ENCODE measurements at places on chromosomes 3 and 15. TPM values are rescaled to one million over a fixed set of nuclear protein-coding genes. Genes with fewer than 3 reads are reported as not detected.

The FXR1 gene
- total RNA-seq = 140 TPM

The PIF1 gene
- total RNA-seq = 45.8 TPM

DNA sequence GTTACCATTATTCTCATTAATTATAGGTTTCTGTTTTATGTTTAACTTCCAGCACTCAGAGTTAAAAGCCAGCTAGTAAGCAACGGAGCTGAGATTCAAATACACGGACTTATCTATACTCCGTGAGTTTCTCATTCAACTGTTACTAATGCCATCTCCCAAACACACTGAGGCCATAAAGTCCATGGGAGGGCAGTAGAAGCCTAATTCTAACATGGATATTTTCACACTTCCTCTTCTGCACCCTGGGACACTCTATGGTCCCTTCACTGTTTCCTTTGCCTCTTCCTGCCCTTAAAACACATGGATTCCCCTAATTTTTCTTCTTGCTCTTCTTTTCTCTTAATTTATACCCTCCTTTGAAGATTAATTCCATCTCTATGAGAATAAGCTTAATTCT lies 245.0 kb downstream of the KLF13 start:
- H3K27ac ChIP-seq = no peak overlapping the region
- H3K27me3 ChIP-seq = peaks cover 9% of the 10 kb centered on the region

The CCDC33 gene
- not detected for total RNA-seq

GRCh38 chr3:93969997-93970396 lies 3.7 kb downstream of the PROS1 start:
- peaks cover 9% of the 10 kb centered on the region for H3K4me1 ChIP-seq
- DNase-seq = no peak
- peaks cover 15% of the 10 kb centered on the region for H3K27me3 ChIP-seq
- no peaks in the 10 kb centered on the region for H3K36me3 ChIP-seq

The HDC gene
- not detected for total RNA-seq

- no peak overlapping the region for H3K4me3 ChIP-seq
- peaks cover 10% of the 10 kb centered on the region for H3K4me1 ChIP-seq
- peaks cover 4% of the 10 kb centered on the region for H3K36me3 ChIP-seq
Measured at GRCh38 chr3:48024401-48024800, 8.2 kb upstream of the MAP4 start.

The ACP3 gene
- total RNA-seq = not detected

DNA sequence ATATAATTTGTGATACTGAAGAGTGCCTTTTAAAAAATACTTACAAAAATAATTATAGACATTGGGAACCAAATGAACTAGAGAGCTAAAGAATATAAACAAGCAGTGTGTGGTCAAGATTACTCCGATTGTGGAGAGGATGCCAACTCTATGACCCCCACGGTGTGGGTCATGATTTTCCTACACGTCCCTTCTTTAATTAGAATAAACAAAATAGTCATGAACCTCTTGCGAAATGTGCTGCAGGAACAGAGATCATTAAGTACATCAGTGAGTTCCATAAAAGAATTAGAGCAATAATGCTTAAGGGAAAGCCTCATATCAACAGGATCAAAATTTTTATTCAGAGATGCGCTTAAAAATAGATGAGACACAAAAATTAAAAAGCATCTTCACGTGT lies 476.6 kb upstream of the ROBO1 start:
- H3K4me3 ChIP-seq = no peak overlapping the region
- H3K36me3 ChIP-seq = no peaks in the 10 kb centered on the region
- no peak overlapping the region for H3K27ac ChIP-seq
- no peaks in the 10 kb centered on the region for H3K4me1 ChIP-seq
- H3K27me3 ChIP-seq = no peaks in the 10 kb centered on the region

- no peaks in the 10 kb centered on the region for H3K36me3 ChIP-seq
- no peak overlapping the region for H3K4me3 ChIP-seq
- H3K27me3 ChIP-seq = peaks cover 33% of the 10 kb centered on the region
- no peak overlapping the region for H3K27ac ChIP-seq
- no peaks in the 10 kb centered on the region for H3K4me1 ChIP-seq
Measured at GRCh38 chr3:127422663-127423375, 135.0 kb upstream of the PRR20G start.

DNA sequence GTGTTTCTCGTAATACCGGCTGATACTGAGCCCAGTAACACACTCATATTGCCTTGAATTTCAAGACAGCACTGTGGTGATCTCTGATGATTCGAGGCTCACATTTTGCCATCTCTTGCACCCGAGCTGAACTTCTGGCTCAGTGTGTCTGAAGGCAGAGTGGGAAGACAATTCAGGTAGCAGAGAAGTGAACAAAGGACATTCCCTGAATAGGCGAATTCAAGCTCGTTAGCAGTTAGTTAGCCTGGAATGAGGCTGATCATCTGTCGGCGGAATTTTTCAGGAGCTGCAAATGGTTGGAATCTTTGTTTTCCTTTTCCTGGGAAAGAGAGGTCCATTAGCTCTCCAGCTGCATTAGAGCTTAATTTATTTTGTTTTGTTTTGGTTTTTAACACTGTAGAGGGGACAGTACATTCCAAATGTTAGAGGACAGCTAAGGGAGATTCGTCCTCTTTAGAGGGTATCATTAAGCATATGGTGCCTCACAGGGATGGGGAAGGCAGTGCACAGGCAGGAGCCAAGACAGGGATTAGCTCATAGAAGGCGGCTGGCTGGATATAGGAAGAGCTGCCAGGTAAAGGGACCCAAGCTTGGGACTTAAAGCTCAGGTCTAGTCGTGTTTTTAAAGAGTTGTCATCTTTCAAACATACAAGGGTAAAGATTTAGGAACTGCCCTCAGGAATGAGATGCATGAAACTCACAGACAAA lies 119.7 kb upstream of the DLG1 start:
- no peak overlapping the region for H3K4me3 ChIP-seq
- H3K27me3 ChIP-seq = peaks cover 12% of the 10 kb centered on the region
- DNase-seq = no peak
- H3K36me3 ChIP-seq = no peaks in the 10 kb centered on the region

DNA sequence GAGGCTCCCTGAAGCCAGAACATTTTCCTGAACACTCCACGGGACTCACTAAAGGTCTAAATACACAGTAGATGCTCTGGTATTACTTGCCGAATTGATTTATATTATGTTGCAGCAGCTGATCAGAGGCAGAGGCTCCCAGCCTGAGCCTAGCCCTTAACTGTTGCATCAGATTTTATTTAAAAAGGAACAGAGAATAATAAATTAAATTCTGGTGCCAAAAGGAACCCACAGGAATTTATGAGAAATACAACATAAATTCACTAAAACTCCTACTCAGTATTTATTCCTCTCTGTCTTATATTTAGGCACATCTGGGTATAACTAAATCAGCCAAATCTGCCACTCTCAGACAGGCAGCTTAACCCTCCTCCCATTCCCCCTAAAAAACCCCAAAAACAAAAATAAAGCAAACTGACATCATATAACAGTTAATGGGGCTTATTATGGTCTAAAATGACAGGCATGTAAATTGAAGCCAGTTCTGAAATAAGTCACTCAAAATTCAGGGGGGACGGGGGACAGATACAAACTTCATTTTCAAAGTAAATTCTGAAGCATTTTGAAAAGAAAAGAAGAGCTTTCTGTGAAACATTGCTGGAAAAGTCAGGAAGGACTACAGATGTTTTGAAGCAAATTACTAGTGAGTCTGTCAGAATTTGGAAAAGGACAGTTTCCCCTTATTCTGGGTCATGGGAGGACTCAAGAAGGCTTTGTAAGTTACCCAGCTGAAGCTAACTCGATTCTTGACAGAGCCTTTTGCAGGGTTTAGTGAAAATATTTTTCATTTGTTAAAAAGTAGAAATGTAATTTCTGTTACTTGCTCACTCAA lies 53.8 kb upstream of the CORO2B start:
- no peak overlapping the region for H3K27ac ChIP-seq

The CHST14 gene
- total RNA-seq = 9.8 TPM

The WDR48 gene
- total RNA-seq = 39.4 TPM

The THUMPD3 gene
- 49.9 TPM for total RNA-seq

GRCh38 chr15:96312641-96313335 lies 17.7 kb upstream of the NR2F2 start:
- H3K4me3 ChIP-seq = no peak overlapping the region
- no peaks in the 10 kb centered on the region for H3K4me1 ChIP-seq
- H3K27me3 ChIP-seq = peaks cover 17% of the 10 kb centered on the region
- no peaks in the 10 kb centered on the region for H3K36me3 ChIP-seq

DNA sequence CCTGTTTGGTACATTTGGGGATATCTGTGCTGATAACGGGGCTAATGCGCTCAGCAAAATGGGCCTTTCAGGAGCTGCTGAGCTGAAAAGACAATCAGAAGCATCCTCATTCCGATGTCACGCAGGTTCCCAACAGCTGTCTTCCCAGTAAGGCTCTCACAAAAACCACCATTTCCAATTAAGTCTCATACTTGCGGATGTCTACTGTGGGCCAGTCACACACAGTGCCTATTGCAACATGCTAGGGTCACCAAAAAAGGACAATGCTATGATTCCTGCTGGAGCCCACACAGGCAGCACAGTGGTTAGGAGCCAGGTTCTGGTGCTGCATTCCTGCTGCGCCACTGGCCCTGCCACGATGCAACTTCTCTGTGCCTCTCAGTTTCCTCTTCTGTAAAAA lies 16.4 kb upstream of the LDHAL6B start:
- no peak overlapping the region for H3K4me3 ChIP-seq
- H3K4me1 ChIP-seq = peaks cover 5% of the 10 kb centered on the region
- H3K36me3 ChIP-seq = peaks cover 53% of the 10 kb centered on the region
- H3K27me3 ChIP-seq = no peaks in the 10 kb centered on the region

GRCh38 chr15:76217029-76217881 lies 94.0 kb downstream of the ETFA start:
- H3K27ac ChIP-seq = peak overlapping the region; percentile 26
- H3K4me3 ChIP-seq = no peak overlapping the region
- H3K36me3 ChIP-seq = peaks cover 27% of the 10 kb centered on the region
- peaks cover 15% of the 10 kb centered on the region for H3K4me1 ChIP-seq
- H3K27me3 ChIP-seq = no peaks in the 10 kb centered on the region

- no peak overlapping the region for H3K4me3 ChIP-seq
- no peak overlapping the region for H3K27ac ChIP-seq
- peaks cover 41% of the 10 kb centered on the region for H3K36me3 ChIP-seq
- no peak for DNase-seq
Measured at GRCh38 chr15:90497912-90498311, 31.8 kb upstream of the CRTC3 start.

- no peak overlapping the region for H3K4me3 ChIP-seq
- no peaks in the 10 kb centered on the region for H3K4me1 ChIP-seq
- peaks cover 2% of the 10 kb centered on the region for H3K27me3 ChIP-seq
- peaks cover 29% of the 10 kb centered on the region for H3K36me3 ChIP-seq
- no peak overlapping the region for H3K27ac ChIP-seq
Measured at GRCh38 chr3:188807006-188807405, 364.8 kb upstream of the TPRG1 start.

DNA sequence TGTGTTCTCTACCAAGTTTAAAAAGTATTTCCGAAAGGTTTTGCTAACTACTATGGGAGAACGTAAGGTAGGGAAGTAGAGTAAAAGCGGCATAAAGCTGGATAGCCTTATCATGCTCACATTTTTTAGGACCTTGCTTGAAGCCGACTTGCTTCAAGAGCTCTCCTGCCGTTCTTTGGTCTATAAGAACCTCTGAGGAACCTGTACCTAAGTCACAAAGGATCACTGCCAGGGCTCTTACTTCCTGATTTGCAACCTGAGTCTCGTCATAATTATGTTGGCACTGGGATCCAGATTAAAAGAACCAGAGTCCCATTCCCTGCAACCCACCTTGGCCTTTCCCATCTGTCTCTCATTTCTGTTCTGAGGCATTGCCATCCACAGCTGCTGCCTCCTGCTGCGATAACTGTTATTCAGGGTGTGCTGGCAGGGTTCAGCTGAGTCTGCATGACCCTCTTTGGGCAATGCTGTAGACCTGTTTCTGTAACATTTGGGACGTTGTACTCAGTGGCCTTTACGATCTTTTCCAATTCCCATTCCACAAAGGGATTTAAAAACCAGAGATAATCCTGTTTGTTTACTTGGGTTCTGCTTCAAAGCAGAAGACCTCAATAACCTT lies 131.0 kb upstream of the UMPS start:
- no peak overlapping the region for H3K27ac ChIP-seq
- no peak overlapping the region for H3K4me3 ChIP-seq
- peaks cover 2% of the 10 kb centered on the region for H3K36me3 ChIP-seq
- no peak for DNase-seq
- H3K27me3 ChIP-seq = peaks cover 54% of the 10 kb centered on the region
- H3K4me1 ChIP-seq = no peaks in the 10 kb centered on the region

- H3K27me3 ChIP-seq = peaks cover 9% of the 10 kb centered on the region
- DNase-seq = no peak
- no peak overlapping the region for H3K27ac ChIP-seq
- H3K4me3 ChIP-seq = no peak overlapping the region
- H3K36me3 ChIP-seq = no peaks in the 10 kb centered on the region
Measured at GRCh38 chr3:149625795-149626194, 32.0 kb downstream of the WWTR1 start.

DNA sequence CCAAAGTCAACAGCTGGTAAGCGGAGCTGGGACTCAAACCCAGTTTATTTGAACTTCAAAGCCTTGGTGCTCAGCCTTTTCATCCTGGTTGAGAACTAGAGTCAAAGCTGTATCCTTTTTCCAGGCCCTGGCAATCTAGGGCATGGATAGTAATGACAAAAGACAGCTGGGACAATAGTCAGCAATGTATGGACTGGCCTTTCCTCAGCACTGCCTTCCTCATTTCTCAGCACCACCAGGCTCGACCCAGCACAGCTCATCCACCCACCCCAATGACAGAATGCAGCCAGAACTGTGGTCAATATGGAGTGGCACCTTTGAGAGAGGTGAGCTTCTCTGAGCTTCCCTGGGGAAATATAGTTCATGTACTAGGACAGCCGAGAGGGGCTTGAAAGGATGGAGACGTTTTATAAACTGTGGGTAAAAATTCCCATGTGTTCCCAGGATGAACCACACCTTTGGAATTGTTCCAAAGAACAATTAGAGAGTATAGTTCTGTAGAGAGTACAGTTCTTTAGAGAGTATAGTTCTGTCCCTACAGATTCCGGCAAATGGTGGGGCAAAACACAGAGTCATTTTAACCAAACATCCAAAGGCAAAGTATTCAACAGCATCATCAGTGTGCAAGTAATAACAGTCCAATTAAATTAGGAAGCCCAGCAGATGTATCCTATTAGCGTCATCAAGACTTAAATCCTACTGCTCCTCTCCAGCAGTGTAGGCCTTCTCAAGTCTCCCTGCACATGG lies 30.2 kb upstream of the IREB2 start:
- H3K27ac ChIP-seq = no peak overlapping the region
- no peaks in the 10 kb centered on the region for H3K4me1 ChIP-seq
- peaks cover 6% of the 10 kb centered on the region for H3K27me3 ChIP-seq
- no peak for DNase-seq
- H3K36me3 ChIP-seq = no peaks in the 10 kb centered on the region

DNA sequence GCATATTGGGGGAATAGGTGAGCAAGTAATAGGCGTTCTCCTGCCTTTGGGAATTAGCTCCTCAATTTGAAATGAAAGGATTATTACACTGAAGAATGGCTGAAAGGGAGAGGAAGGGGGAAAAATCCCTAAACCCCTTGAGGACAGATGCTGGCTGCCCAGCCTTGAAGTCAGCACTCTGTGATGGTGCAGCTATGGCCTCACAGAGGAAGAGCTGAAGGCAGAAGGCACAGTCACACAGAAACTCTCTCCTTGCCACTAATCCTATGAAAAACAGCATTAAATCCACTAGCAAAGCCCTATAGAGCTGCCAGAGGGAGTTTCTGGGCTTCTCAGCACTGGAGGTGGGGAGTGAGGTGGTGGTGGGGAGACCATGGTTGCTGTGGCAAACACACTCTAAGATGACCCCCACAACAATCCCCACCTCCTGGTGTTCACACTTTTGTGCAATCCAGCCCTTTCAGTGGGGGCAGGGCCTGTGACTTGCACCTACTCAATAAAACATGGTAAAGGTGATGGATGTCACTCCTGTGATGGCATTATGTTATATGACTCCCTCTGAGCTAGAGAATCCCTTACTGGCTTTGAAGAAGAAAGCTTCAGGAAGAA lies 101.2 kb downstream of the RFTN1 start:
- H3K27ac ChIP-seq = no peak overlapping the region
- H3K27me3 ChIP-seq = no peaks in the 10 kb centered on the region
- no peak overlapping the region for H3K4me3 ChIP-seq

The GRAMD2A gene
- total RNA-seq = not detected

The COL7A1 gene
- total RNA-seq = 1.6 TPM
